ENCODE measurements at places on chromosomes 1 and 21.

DNA sequence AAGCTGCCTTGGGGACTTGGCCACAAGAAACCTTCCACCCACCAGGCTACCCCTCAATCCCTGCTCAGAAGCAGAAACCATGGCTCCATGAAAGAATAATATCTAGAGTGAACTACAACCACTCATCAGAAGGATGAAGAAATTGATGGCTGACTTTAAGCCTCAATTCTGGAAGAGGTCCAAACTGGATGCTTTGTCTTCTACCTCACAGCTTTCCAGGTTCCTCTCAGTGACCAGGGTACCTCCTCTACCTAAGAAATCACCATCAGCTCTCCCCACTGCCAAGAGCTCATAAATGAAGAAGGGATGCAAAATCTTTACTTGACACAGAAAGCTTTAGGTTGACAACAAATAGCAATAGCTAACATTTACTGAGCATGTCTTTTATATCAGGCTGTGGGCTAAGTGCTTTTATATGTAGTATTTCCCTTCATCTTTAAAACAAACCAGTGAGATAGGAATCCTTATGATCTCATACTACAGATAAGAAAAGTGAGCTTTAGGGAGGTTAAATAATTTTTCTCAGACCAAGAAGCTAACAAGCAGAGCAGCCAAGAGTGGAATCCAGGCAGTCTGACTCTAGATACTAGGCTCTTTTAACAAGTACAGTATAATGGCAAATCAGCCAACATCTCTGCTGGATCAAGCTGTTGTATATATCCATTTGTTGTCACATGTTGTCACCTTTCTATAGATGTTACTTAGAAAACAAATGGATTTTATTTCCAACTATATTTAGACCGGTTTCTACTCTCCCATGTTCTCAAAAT is 243.0 kb upstream of the SGIP1 start:
- no peak for DNase-seq

DNA sequence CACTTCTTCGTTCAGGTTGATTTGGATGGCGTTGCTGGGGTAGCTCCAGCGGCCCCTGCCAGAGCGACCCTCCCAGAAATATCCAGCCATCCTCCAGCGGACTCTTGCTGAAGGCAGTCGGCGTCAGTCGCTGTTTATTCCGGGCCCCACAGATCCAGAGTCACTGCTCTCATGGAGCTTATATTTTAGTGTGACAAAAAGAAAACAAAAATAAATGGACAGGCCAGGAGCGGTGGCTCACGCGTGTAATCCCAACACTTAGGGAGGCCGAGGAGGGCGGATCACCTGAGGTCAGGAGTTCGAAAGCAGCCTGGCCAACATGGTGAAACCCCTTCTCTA is 791 bp upstream of the CFAP298 start:
- no peak for DNase-seq

- no peak for DNase-seq
These were observed 35.8 kb downstream of the OLFML3 start for GRCh38 chr1:114015075-114015474.

DNA sequence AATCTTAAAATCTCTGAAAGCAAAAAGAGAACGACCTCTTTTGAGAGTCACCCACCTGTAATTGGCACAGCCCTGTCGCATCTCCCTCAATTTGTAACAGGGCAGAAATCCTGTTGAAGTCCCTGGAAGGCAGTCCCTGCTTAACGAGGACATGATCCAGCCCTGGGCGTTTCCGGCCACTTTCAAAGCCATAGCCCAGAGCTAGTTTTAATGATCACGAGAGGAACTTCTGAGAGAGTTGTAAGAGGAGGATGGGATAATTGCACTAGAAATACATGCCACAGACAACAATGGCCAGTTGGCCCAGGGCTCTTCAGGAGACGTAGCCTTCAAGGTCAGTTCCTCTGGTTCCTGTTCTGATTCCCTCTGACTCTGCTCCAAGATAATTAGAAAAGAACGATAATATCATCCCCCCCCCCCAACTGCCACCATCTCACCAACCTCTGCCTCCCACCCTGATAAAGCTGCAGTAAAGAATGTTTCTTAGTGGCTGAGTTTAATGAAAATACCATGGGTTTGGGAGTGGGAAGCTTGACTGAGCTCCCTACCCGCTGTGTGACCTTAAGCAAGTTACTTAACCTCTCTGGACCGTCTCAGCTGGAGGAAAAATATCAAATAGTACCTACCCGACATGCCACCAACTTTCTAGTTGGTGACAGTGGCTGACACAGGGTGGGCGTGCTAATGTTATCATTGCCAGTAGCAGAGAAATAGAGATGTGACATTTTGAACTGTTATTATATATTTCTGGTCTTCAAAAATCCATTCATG is 140.0 kb downstream of the OMA1 start:
- no peak for DNase-seq

DNA sequence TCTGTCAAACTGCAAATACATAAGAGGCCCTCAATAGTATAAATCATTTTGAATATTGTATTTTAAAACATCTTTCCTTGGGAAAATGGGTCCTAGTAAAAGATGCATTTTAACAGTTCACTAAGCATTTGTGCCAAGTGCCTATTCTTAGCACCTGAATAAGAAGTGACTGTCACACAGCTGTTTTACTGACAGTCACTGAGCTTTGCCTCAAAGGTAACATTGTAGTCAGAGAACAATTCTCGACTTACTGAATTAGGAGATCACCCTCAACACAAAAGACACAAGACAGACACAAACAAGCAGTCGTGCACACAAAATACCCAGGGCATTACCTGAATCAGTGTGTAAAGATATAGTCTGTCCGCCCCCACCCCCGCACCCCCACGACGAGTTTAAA is 408 bp downstream of the ESRRG start:
- DNase-seq: no peak

DNA sequence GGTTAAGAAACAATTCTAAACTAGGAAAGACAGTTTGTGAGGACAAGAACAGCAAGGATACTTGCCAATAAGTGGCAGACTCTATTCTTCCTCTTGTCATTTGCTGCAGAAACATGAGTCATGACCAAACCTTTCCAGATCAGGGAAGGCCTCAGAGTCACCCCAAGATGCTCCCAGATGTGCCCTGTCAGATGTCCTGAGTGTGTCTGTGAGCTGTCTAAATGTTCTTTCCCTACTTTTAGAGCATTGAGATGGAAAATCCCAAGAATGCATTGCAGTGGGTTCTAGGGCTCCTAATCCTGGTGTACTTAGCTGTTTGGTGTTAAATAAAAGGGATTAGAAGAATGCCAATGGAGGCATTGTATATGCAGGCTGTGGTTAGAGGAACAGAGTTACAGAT is 57.5 kb upstream of the KIAA0040 start:
- DNase-seq: no peak

DNA sequence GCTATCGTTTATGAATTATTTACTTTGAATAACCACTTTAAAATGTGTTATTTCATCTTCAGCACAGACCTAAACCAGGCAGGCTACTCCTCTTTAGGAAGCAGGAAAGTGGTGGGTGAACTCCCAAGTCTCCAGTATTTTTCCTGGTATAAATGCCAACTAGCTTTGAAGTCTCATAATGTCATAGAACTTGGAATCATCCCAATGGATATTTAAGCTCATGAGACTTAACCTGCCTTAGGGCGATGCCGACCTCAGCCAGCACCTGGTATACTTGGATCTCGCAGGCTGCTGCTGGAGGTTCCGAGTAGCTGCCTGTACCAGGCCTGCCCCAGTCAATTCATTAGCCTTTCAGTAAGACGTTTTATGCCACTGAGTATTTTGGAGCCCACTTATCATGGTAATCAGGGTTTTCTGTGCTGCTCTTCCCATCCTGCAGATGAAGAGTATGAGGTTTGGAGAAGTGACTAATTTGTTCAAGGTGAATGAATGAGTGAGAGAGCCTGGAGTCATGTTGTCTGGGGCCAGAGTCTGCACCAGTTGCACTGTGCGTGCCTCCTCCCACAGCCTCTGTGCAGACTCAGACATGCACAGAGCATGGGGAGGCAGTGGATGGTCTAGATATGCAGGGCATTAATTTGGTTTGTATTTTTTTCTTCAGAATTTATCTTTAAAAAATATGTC is 34.9 kb downstream of the VANGL1 start:
- no peak for DNase-seq

DNA sequence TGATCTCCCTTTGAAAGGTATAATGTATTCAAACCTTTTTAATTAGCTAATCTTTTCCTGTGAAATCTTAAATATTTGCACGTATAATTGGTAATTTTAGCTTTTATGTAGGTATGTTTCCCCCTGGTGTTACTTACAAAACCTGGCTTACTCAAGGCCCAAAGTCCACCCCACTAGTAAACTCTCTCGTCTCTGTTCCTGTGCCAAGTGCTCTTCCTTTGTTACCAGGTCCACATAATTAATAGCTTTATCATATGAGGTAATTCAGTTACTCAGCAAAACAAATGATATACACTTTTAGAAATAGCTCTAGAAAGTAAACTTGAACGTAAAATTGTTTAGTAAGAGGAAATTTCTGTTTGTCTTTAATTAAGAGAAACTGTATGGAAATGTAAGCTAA is 36.7 kb downstream of the NFIA start:
- no peak for DNase-seq

DNA sequence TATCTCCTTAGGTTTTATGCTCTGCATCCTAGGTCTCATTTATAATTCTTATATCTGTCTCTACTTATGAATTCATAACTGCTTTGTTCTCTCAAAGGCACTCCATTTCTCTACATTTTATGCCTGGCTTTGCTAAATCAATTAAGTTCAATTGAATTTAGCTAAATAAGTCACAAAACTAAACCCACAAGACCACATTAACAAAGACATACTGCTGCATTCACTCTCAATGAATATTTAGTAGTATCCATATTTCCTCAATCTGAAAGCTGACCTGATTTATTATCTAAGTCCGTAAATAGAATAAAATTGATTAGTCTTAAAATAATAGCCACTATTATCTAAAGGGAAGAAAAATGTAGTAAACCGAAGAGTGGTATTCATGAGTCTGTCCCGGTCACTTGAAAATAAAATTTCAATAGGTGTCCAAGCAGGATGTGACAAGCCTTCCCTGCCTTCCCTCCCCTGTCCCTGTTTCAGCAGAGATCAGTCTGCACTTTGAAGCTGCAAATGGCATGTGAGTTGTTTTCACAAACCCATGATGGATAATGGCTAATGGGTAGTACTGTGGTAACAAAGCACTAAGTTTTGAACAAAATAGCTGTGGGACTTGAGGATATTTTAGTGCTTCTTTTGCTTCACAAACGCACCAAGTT is 295.0 kb upstream of the NCAM2 start:
- DNase-seq: no peak

- peak; percentile 35 for DNase-seq
These were observed 14.1 kb downstream of the CNR2 start for GRCh38 chr1:23899070-23899469.

GRCh38 chr1:234357831-234358230 is 15.4 kb upstream of the COA6 start:
- no peak for DNase-seq

DNA sequence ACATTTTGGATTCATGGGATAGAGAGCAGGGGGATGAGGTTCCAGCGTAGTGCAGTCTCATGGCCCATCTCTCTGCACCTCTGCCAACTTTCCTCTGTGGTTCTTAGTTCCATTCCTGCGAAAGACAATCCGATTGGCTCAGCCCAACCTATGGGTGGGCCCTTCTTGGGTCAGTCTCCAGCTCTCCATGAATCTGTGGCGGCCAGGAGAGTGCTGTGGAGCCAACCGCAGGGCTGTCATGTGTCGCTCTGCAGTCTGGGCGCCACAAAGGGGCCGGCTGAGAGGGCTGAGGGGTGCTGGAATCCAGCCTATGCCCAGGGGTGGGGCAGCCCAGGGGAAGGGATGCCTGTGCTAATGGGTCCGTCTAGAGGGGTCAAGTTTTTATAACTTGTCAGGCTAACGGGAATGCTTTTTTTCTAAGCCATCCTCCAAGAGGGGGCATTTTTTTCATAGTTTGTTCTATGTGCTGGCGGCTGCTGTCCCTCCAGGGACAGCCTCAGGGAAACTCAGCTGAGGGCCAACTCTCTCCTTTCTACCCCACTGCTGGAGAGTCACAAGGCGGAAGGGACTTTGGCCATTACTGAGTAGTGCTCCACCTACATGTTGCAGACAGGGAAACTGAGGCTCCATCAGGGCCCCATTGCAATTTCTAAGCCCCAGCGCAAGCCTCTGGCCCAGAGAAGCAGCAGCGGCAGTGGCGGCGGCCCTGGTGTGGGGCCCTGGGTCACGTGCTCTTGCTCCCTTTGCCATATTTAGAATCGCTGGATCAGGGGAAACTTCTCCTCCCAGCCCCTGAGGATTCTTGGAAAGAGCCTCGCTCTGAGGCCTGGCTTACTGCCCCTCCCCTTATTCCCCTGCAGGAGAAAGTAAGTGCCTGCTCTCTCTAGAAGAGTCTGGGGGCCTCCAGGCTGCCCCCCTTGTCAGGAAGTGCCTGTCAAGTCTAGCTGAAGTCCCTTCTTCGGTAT is 23.4 kb downstream of the KCNQ4 start:
- DNase-seq: no peak

GRCh38 chr1:228372183-228373003 is 34.2 kb downstream of the TRIM11 start:
- DNase-seq: no peak

DNA sequence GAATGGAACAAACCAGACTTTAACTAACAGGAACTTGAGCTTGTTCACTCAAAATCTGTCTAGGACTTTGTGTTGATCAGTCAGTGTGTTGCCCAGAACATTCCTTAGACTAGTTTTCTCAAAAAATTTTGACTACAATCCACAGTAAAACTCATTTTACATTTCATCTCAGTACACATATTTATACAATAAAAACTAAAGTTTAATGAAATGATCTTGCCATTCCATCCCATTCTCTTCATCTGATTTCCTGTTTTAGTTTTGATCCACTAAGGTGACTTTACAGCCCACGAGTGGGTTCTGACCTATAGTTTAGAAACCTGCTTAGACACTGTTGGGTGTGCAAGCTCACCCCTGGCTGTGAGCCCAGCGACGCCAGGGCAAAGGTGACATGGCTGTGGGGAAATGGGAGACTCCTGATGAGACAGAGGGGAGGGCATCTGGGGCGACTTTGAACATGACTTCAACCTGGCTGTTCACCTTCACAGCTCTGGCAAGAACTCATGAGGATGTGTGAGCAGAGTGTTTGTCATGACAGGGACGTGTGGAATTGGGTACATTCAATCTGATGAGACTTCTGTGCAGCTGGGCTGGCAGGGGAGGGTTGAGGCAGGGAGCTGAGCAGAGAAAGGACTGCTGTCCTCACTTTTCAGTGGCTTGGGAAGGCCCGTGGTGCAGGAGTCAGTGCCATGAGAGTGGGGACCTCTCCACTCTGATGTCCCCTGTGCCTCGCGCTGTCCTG is 40.6 kb downstream of the LHX4 start:
- no peak for DNase-seq

GRCh38 chr1:198929111-198929604 is 290.3 kb downstream of the PTPRC start:
- DNase-seq: no peak

GRCh38 chr1:232519186-232519585 is 110.7 kb downstream of the SIPA1L2 start:
- DNase-seq: no peak

DNA sequence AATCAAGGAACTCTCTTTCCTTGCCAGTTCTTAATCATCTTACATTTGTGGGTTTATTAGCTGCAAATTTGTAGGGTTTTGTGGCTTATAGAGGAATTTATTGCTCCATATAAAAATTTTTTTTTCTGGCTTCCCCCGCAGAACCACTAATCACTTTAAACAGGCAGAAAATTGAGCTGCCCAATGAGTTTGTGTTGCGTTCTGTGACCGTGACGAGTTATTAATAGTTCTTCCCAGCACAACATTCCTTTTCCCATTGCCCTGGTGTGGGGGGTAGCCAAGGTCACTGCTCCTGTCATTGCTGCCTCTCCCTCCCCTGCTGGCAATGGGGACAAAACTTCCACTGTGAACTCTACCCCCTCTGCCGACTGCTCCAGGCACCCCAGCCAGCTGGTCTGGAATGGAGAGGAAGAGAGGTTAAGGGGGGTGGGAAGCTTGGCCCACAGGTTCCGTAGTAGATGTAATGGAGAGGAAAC is 55.1 kb downstream of the UBE2T start:
- DNase-seq: no peak
